ENCODE measurements at places on chromosomes 12 and 14.

DNA sequence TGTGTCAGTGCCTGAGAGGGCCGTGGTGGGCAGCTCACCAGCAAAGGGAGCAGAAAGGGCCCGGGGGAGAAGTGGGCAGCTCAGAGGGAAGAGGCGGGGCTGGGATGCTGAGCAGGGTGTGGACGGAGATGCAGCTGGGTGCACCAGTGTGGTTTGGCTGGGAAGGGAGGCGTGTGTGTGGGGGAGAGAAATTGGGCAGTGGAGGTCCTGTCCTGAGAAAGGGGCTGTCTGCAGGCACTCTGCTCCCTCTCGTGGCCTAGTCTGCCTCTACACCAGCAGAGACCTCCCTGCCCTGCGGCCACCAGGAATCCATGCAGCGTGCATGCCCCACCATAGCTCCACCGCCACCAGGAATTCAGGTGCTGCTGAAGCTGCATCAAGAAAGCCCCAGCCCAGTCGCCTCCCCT lies 6.4 kb downstream of the TMEM121 start:
- no peak for DNase-seq

- DNase-seq, result no peak
Observed at GRCh38 chr12:68175557-68176061, 16.1 kb upstream of the IFNG start.

- no peak for DNase-seq
Observed at GRCh38 chr12:92495108-92495507, 207.7 kb upstream of the PLEKHG7 start.

DNA sequence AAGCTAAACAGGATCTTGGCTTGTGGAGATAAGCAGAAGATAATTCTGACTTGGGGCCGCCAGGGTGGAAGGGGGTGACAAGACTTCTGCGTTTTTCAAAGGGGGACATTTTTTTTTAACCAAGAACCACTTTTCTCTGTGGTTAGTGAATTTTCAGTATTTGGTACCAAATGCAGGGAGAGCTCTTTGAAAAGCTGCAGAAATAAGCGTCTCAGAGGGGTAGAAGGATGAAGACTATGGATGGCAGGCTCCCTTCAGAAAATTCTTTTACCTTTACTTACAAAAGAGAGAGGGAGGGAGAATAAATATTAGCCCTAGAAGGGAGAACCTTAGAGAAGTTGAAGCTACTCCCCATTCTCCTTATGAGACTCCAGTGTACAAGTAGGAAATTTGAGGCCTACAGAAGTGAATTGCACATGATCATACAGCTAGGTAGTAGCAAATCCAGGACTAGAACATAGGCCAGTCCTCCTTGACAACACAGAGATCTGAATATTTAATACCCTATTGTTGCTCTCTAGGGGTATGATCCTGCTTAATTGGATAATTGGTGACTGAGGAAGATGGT lies 840 bp downstream of the MRPL52 start:
- no peak for DNase-seq

DNA sequence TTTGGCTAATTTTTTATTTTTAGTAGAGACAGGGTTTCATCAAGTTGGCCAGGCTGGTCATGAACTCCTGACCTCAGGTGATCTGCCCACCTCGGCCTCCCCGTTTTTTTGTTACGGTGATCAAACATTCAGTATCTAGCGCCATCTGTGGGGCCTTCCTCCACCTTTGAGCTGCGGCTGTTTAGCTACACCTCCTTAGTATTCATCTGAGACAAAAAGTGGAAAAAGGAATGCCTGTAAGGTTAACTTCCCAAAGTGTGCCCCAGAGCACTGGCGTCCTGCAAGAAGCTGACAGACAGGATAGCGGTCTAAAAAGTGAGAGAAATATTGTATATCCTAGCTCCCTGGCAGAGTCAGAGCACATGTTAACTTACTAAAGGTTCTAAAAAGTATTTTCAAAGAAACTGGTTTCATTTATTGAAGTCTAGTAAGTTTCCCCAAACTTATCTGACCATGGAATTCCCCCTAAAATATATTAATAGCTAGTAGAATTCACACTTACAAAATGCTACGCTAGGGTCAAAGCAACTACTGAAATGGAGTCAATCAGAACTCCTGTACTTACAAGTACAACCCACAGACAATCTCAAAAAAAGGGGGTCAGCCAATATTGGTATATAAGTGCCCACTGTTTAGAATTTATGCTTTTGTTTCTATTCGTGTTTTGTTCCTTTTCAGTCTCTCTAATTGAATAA lies 59.1 kb downstream of the DUSP16 start:
- no peak for DNase-seq

GRCh38 chr14:24388474-24389179 lies 10.2 kb upstream of the NYNRIN start:
- no peak for DNase-seq

DNA sequence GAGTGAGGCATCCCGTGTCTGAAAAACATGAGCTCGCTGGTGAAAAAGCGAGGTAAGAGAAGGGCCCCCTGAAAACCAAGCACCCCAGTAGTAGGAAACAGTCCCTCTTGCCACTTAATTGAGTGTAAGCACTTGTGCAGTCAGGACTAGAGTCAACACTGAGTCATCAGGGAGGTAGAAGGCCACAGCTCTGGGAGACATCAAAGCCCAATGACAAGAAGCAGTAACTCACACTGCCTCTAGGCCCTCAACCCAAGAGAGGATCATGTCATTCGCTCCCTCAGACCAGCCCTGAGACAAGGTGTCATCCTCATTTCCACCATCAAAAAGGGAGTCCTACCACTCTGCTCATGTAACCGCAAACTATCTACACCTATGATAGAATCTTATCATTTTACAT lies 17.8 kb downstream of the POMT2 start:
- no peak for DNase-seq

DNA sequence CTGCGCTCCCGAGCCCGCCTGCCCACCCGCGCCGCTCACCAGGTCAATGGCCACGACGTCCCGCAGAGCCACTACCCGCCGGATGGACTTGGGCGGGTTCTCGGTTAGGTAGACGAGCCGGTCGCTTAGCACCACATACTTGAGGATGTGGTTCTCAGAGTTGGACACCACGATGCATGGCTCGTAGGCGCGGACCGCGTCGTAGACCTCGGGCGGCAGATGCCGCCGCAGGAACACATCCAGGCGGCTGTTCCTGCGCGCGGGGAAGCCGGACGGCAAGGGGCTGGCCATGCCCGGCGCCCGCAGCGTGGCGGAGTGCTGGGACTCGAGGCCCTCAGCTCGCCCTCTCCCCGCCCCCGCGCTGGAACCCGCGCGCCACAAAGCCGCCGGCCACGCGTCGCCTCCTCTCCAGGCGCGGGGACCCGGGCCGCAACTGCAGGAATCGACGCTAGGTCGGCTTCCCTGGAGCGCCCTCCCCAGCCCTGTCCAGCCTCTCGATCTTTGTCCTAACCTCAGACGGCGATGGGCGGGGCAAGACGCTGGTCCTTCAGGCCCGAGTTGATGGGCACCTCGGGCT lies at the start of gene C12orf56:
Gene C12orf56 (minus strand): TSS at position 484 of the 577 bp plus-strand sequence. CDS start 193 bp downstream, at position 291.
- DNase-seq, result no peak

Measured in occipital lobe (tissue), 3 donors.